ENCODE measurements at places on chromosomes 16 and 17. TPM values are rescaled to one million over a fixed set of nuclear protein-coding genes. Genes with fewer than 3 reads are reported as not detected.
A peak's percentile ranks its signal among the peaks of the same experiment; 100 is the strongest.

DNA sequence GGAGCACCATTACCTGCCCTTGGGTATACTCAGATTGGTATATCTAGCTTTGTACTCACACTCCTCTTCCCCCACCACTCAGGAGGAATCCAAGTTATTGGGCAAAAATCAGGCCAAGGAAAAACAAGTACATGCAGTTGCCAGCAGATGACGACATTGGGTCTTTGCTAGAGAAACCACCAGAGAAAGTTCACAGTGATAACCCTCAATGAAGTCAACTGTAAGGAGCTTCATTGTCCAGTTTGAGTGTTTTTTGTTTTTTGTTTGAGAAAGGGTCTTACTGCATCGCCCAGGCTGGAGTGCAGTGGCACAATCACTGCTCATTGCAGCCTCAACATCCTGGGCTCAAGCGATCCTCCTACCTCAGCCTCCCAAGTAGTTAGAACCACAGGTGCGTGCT is 34.6 kb upstream of the TOX3 start:
- no peak for ATAC-seq

DNA sequence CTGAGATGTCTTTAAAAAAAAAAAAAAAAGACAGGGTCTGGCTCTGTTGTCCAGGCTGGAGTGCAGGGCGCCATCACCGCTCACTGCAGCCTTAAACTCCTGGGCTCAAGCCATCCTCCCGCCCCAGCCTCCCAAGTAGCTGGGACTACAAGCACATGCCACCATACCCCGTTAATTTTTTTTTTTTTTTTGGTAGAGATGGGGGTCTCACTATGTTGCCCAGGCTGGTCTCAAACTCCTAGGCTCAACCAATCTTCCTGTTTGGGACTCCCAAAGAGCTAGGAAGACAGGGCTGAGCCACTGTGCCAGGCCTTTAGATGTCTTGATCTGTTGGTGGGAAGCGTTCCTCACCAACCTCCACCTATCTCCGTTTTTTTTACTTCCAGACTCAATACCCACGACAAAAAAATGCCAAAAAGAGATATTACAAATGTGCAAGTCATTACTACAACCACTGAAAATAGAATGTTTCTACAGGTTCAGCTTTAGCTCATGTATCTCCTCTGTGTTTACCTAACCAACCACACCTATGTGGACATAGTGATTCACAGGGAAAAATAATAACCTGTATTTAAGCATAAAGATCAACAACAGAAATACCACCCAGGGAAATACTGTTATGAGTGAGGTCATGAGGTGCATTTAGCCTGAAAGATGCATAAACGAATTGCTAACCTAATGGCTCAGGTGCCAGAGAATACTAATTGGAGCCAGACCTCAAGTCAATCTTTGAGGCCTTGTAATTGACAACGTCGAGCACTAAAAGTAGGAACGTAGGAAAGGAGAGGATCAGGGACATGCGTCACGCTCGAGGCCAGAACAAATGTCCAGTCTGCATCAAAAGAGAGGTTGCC is 22.6 kb downstream of the NACA2 start:
- ATAC-seq: no peak

GRCh38 chr16:3546986-3547682 is 30.1 kb downstream of the NLRC3 start:
- no peak for ATAC-seq

GRCh38 chr17:29180034-29180787 is at the start of gene MYO18A:
TSS of gene MYO18A (minus strand) at chr17:29180398. CDS start at chr17:29166940, 13,458 bp downstream.
- ATAC-seq: peak; percentile 93

DNA sequence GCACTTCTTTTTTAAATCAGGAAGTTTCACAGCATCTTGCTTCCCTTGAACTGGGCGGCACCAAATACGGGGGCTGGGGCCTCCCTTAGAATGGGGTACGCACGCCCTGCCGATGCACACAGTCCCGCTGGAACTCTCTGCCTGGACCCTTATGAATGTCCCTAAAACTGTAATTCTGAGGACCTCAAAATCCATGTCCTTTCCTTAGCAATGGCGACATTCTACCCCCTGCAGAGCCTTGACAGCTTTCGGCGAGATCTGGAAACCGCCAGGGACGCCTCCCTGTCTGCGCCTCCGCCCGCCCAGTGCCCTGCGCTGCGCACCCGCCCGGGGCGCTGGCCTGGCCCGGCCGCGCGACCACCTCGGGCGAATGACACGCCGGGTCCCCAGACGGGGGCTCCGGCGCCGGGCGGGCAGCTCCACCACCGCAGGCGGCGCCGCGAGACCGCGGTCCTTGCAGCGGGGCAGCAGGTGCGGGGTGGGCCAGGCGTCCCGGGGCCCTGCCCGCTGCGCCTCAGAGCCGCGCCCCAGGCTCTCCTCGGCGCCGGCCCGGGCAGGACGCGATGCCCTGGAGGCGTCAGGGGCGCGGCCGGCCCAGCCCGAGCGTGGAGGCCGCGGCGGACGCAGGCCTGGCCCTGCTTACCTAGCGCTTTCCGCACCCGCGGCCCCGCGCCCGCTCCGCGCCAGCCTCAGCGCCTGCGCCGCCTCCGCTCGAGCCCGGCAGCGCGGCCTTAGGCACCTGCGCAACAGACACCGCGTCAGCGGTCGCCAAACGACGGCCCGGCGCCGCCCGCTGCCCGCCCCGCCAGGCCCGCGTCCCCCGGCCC is 548 bp downstream of the HAGH start:
- peak; percentile 76 for ATAC-seq

DNA sequence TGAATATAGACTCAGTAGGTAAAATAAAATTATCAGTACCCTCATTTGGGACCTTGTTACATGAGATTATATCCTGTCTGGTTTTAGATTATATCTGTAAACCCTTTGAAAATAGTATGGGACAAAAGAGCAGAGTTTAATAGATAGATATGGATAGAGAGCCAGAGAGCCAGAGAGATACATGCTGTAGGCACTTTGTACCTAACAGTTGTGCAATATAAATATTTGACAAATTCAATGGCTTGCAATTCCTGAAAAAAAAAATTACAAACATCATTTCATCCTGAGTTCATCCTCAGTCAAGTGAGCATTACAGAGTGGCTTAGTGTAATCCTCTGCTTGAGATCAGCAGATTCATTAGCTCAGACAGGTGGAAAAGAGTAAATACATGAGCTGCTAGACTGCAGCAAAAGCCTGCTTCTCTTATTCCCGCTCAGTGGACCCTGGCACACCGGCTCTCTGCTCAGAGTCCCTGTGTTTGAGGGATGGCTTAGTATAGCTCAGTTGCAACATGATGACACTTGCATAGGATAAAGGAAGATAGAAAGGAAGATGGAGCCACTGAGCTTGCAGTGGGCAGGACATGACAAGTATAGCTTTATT is 931.6 kb upstream of the GOT2 start:
- no peak for ATAC-seq

The PHOSPHO1 gene
- total RNA-seq: not detected

The C16orf46 gene
- 0.54 TPM for total RNA-seq

The TEX19 gene
- not detected for total RNA-seq

GRCh38 chr17:53032861-53033271 is 789.9 kb upstream of the KIF2B start:
- no peak for ATAC-seq

The G6PC1 gene
- not detected for total RNA-seq

The C17orf113 gene
- total RNA-seq: 0.06 TPM

GRCh38 chr16:3640632-3641501 is 13.6 kb upstream of the DNASE1 start:
- ATAC-seq: no peak

DNA sequence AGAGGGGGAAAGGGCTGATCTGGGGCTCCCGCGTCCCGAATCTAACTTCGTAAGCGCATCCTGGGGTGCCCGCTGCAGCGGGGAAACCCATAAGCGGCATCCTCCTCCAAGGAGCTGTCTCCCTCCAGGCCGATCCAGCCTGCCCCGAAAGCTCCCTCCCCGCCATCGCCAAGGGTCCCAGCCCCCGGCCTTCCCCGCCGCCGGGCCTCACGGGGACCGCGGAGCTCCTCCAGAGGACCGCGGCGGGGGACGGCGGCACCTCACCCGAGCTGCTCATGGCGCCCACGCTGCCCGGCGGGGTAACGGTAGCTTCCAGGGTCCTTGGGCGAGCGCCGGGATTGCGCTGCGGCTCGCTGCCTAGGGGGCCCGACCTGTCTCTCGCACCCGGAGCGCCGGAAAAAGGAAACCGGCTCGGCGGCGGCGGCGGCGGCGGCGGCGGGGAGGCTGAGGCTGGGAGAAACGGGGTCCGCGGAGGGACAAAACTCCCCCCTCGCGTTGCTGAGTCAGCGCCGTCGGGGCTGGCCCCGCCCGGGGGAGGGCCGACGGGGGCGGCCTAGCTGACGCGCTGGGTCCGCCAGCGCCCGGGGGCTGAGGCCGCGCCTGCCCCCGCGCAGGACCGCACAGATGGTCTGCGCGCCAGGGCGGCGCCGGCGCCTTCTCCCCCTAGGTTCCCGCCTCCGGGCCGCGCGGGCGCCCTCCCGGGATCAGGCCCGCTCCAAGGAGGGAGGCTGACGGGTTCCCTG is at the start of gene BLMH:
Gene BLMH, minus strand, starts transcription at position 402 of the 743 bp plus-strand sequence. Its CDS starts 125 bp downstream, at position 277.
- ATAC-seq: peak; percentile 74

DNA sequence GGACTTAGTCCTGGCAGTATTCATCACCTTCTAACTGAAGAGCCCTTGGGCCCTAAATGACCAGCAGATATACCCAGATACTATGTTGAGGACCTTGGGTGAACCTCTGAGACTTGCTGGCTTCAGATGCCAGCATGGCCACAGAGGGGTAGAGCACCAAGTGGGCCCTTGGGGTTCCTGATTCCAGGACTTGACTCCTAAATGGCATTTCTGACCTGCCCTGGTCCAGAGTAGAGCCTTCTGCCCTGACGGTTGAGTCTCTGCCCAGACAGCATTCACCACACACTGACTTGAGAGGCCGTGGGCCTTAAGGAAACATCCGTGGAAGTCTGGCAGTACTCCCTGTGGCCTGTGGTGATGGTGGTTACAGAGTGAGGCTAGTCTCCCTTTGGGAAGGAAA is 2.8 kb upstream of the APPBP2 start:
- ATAC-seq: no peak

DNA sequence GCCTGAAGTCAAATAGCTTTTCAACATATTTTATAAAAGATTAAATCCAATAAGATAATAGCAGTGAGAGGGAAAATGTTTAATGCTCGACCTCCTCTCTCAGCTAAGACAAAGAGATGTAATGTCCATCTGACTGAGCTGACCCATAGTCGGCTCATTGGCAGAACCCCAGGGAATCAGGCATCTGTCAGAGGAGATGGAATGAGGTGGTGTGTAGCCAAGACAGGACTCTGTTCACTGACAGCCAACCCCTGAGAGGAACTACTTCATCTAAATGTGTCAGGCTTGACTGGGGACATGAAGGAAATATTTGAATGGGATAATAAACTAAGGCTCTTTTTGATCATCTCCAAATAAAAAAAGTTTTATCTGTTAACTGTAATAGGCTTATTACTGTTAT is 188.0 kb downstream of the CDH11 start:
- ATAC-seq: no peak

The GRAPL gene
- total RNA-seq: 6.9 TPM

DNA sequence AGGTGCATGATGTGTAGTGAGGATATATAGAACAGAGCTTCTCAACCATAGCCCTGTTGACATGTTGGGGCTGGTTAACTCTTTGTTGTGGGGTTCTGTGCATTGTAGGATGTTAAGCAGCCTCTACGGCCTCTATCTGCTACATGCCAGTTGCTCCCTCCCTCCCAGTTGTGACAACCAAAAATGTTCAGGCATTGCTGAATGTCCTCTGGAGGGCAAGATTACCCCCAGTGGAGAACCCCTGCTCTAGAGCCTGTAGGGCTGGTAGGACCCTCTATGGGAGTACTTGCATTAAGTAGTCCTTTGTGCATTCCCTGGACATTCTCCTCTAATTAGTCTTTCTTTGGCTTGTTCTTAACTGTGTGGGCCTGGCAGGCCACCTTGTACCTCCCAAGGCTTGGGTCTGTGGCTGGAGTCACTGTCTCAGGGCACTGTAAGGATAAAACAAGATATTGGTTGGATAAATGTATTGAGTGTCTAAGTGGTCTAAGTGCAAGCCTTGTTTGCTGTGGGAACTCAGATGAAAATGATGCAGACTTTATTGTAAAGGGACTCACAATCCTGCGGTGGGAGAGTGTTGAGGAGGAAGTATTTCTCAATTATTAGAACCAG is 19.8 kb upstream of the MYO1D start:
- no peak for ATAC-seq

GRCh38 chr17:37695726-37696125 is 49.1 kb downstream of the HNF1B start:
- no peak for ATAC-seq

- no peak for ATAC-seq
Measured at GRCh38 chr16:55217392-55217791, 106.6 kb upstream of the IRX6 start.

- ATAC-seq: no peak
Measured at GRCh38 chr17:3968886-3969524, 4.8 kb upstream of the ATP2A3 start.

DNA sequence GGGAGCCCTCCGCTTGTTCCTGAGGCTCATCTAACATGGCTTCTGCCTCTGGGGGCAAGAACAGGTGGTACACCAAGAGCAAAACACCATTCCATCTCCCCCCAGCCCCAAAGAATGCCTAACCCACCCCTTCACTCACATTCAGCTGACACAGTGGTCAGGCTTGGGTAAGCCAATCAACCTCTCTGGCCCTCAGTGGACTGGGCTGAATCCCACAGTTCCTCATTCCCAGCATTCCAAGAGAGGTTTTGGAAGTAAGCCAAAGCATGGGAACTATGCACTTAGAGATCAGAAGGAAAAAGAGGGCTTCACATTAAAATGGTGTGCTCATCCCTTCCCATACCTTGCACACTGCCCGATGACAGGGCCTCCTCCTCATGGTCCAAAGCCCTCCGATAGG is 7.8 kb downstream of the PIGS start:
- ATAC-seq: no peak

The TMEM238L gene
- total RNA-seq: not detected

DNA sequence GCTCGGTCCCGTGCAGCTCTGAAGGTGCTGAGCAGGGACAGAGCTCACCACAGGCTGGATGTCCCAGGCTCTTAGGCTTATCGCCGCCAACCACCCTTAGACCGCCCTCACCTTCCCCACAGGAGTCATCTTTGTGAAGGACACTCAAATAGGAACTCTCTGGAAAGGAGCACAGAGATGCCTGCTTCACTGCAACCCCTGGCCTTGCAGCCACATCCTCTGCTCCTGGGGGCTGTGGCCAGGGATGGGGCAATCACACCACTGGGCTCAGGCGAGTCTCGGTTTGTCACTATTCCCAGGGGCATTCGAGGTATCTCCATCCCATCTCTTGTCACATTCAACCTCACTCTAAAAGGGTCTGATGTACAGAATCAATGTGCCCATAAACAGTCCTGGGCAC is 10.9 kb downstream of the ZDHHC1 start:
- ATAC-seq: no peak

DNA sequence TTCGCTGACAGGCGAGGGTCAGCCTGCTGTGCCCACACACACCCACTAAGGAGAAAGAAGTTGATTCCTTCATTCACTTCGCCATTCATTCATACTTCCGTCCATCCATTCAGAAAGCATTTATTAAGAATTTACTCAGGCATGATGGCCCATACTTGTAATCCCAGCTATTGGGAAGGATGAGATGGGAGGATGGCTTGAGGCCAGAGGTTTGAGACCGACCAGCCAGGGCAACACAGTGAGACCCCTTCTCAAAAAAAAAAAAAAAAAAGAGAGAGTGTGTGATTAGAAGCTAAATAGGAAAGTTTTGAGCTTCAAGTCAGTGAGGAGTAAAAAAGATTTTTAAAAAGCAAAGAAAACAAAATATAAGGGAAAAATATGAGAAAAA is 8.7 kb downstream of the CES2 start:
- no peak for ATAC-seq

- no peak for ATAC-seq
Measured at GRCh38 chr16:65665586-65665985, 543.7 kb upstream of the CDH11 start.
